ENCODE measurements at places on chromosomes 1 and 21.

DNA sequence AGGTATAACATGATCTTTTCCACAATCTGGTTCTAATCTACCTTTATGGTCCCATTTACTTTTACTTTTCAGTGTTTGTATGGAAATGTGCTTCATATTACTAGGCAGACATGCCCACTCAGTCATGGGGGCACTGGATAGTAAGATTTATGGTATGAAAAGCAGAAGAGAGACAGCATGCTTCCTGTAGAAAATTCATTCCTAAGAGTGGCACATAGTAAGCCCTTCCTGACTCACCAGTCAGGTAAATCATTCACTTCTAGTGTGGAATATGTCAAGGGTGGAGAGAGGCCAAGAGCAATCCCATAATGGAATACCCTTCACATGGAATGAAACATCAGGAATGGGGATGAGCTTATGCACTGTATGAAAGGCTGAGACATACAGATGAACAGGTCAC, 49.5 kb upstream of the BCL10 start:
- DNase-seq: no peak
- H3K36me3 ChIP-seq: no peaks in the 10 kb centered on the region
- no peaks in the 10 kb centered on the region for H3K4me1 ChIP-seq
- no peak overlapping the region for H3K27ac ChIP-seq
- H3K4me3 ChIP-seq: no peak overlapping the region

DNA sequence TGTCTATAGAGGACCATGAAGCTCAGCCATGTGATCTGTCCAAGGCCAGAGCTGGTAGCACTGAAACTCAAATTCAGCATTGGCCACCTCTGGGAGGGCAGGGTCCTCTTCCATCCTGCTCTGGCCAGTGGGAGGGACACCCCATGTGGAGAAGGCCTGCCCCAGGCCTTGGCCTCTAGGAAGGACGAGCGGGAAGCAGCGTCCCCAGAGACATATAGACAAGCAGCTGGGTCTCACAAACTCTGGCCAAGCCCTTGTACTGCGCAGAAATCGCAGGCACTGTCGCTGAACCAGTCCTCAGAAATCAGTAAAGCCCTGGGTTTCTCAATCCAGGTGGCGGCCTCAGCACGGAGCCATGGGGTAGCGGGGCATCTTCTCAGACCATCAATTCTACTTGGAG, 180.7 kb downstream of the HIVEP3 start:
- H3K36me3 ChIP-seq: no peaks in the 10 kb centered on the region
- no peaks in the 10 kb centered on the region for H3K27me3 ChIP-seq
- DNase-seq: no peak
- H3K4me3 ChIP-seq: no peak overlapping the region

DNA sequence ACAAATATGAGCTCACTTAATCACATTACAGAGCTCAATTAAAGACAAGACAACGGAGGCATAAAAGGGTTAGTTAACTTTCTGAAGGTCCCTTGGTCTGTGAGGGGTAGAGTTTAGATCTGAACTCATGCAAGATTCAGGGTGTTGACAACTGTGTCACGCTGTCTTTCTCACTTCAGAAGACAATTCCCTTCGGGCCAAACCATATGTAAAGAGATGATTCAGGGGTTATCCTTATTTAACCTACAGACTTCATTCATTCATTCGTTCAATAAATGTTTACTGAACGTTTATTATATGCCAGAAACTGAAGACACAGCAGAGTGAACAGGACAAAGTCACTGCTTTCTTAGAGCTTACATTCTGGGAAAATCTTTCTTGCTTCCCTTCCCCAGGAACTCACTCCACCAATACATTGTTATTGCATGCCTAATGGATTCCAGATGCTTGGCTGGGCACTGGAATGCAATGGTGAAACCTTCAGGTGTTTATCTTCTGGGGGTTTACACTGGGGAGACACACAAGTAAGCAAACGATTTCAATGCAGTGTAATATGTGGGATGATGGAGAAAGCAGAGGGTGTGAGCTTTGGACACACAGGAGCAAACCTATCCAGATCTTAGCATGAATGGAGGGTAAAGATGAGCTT, 6.4 kb downstream of the XCL1 start:
- no peak for DNase-seq
- H3K36me3 ChIP-seq: no peaks in the 10 kb centered on the region
- peaks cover 13% of the 10 kb centered on the region for H3K4me1 ChIP-seq
- H3K27me3 ChIP-seq: no peaks in the 10 kb centered on the region
- no peak overlapping the region for H3K4me3 ChIP-seq

- DNase-seq: no peak
- no peaks in the 10 kb centered on the region for H3K4me1 ChIP-seq
- no peaks in the 10 kb centered on the region for H3K36me3 ChIP-seq
- no peak overlapping the region for H3K27ac ChIP-seq
These were observed 286.0 kb downstream of the VAV3 start for GRCh38 chr1:107678993-107679392.

DNA sequence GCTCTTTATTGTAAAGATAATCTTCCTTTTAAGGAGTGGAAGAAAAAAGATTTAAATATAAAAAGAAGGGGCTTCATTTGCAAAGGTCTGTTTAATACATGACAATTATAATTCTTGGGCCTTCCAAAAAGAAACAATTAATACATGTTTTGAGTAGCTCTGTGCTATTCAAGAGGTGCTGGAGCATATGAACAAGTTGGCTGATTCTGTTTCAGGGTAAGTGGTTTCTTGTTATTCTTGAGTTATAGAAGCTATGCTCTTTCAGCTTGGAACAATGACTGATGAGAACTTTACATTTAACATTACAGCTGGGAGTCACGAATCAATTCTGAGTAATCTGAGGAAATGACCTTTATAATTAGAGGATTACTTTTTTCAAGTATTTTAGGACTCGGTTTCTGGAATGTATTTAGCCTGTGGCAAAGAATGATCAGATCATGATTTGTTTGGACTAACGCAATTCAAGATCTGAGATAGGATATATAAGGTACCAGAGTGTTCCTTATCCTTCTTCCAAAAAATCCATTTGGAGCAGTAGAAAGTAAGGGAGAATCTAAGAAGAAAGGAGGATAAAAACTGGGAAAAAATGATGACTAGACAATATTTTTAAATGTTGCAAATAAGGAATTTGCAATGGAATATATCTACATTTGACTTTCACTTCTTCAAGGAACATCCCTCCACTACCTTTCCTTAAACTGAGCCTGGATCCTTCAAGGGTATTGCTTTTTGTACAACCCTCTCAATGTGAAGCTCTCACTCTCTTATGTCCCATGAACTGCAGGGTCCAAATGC, 77.1 kb upstream of the KCTD3 start:
- H3K27me3 ChIP-seq: no peaks in the 10 kb centered on the region
- no peaks in the 10 kb centered on the region for H3K36me3 ChIP-seq
- no peak overlapping the region for H3K4me3 ChIP-seq
- peaks cover under 1% of the 10 kb centered on the region for H3K4me1 ChIP-seq
- H3K27ac ChIP-seq: no peak overlapping the region

DNA sequence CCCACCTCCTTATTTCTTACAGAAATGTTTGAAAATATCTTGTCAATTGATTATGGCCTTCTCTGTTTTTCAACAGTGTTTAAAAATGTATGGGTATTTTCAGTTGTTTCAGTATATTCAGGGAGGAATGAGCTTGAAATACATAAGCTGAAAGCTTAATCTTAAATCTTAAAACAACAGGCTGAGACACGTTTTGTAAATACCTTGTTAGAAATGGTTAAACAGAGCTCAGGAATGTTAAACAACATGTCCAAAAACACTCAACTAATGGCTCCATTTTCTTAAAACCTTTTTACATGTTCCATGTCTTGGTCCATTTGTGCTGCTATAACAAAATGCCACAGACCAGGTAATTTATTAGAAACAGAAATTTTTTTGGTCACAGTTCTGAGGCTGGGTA, 953.8 kb upstream of the ADGRL2 start:
- no peaks in the 10 kb centered on the region for H3K36me3 ChIP-seq
- H3K27ac ChIP-seq: no peak overlapping the region
- H3K4me3 ChIP-seq: no peak overlapping the region
- H3K27me3 ChIP-seq: no peaks in the 10 kb centered on the region
- H3K4me1 ChIP-seq: no peaks in the 10 kb centered on the region

DNA sequence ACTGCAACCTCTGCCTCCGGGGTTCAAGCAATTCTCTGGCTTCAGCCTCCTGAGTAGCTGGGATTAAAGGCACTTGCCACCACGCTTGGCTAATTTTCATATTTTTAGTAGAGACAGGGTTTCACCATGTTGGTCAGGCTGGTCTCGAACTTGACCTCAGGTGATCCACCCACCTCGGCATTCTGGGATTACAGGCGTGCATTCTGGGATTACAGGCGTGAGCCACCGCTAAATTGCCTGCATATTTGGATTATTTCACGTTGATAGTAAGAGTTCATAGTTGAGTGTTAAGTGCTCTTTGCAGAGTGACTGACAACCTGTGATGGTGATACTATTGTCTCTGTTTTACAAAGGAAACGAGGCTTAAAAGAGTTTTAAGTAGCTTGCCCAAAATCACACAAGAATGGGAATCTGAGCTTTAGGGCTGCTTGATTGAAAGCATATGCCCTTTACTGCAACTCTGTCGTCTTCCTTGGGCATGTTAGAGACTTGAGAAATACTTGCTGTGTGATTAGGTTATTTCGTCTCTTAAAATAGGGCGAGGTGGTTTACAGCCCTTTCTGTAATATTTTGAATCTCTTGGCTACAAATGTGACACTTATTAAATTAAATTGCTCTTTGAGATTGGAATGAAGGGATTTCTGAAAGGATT, 12.4 kb downstream of the CDC42 start:
- no peak overlapping the region for H3K4me3 ChIP-seq
- DNase-seq: no peak
- H3K4me1 ChIP-seq: no peaks in the 10 kb centered on the region
- H3K27ac ChIP-seq: no peak overlapping the region
- no peaks in the 10 kb centered on the region for H3K36me3 ChIP-seq
- no peaks in the 10 kb centered on the region for H3K27me3 ChIP-seq

DNA sequence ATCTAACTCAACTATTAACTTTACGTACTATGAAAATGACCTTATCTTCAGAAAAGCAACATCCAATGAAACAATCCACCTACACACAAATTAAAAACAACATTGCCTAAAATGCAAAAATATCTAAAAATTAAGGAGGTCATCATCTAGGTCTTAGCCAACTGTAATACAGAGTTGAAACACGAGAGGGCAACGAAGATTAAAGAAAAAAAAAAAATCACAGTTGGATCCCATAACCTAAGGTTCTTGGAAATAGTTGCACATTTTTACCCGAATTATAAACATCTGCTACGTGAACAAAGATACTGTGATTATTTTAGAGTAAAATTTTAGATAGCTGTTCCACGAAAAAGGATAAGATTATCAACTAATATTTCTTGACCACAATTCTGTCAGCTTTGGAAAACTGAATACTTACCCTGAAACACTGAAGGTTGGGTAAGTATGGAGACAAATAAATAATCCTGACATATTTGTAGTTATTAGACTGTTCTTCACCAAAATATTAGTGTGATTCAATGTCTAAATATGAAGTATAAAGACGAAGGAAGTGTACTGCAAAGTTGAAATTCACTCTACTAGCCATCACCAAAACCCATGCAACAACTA, 88.0 kb upstream of the AK4 start:
- peaks cover 12% of the 10 kb centered on the region for H3K4me1 ChIP-seq
- H3K27me3 ChIP-seq: no peaks in the 10 kb centered on the region
- peak; percentile 11 for DNase-seq
- no peak overlapping the region for H3K27ac ChIP-seq

GRCh38 chr1:205285381-205286101, 36.0 kb downstream of the NUAK2 start:
- no peaks in the 10 kb centered on the region for H3K36me3 ChIP-seq
- peaks cover 16% of the 10 kb centered on the region for H3K4me1 ChIP-seq
- peak overlapping the region; percentile 6 for H3K27ac ChIP-seq
- H3K27me3 ChIP-seq: no peaks in the 10 kb centered on the region
- DNase-seq: peak; percentile 53

DNA sequence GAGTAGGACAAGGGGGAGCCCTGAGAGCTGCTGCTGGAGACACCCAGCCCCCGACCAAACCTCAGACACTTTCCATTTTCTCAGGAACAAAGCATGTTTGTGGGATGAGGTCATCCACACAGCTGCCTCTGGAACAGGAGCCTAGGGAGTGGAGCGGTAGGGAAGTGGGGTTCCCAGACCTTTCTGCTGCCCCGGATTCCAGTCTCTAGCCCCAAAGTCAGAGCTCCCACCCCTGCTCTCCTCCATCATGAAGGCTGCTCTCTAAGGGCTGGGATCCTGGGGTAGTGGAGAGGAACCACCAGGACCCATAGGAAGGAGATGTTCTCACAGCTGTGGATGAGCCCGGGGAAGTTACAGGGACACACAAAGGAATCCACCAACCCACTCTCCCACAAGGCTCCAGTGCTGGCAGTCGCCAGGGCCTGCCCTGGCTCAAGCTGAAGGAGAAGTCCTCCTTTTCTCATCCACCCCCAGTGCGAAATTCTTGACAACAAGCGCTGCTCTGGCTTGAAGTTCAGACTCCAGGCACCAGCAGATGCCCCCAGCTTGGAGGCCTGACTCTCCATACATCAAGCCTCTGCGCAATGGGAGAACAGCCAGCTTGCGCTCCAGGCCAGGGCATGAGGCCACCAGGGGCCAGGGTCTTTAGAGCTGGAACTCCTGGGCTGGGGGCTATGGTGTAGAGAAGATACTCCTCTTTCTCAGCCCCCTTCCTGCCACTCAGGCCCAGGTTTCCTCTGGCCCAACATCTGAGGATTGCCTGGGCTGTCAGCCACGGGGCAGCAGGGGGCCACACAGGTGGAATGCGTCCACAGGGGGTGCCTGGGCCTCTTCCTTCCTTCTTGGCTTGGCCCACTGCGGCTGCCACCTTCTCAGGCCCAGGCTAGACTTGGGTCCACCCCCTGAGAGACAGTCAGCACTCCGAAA, 4.5 kb downstream of the FHL3 start:
- no peak for DNase-seq
- peak overlapping the region; percentile 80 for H3K27ac ChIP-seq
- H3K4me1 ChIP-seq: peaks cover 29% of the 10 kb centered on the region
- H3K27me3 ChIP-seq: no peaks in the 10 kb centered on the region

DNA sequence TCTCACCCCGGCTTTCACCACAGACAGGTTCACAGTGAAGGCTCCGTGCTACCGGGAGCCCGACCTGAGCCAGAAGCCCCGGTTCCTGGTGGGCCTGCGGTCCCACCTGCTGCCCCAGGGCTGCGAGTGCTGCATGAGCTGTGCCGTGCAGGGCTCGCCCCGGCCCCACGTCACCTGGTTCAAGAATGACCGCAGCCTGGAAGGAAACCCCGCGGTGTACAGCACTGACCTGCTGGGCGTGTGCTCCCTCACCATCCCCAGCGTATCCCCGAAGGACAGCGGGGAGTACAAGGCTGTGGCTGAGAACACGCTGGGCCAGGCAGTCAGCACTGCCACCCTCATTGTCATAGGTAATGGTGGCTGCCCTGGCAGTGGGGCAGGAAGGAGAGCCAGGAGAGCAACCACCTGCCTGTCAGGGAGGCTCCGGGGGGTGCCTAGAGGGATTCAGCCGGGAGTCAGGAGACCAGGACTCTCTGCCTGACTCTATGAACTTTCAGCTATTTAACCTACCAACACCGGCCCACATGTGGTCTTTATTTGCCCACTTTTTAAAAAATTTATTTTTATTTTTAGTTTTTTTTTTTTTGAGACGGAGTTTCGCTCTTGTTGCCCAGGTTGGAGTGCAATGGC, 36.4 kb downstream of the IGFN1 start:
- H3K27ac ChIP-seq: no peak overlapping the region
- no peaks in the 10 kb centered on the region for H3K36me3 ChIP-seq
- H3K27me3 ChIP-seq: no peaks in the 10 kb centered on the region
- DNase-seq: no peak
- H3K4me1 ChIP-seq: no peaks in the 10 kb centered on the region
